Fibroblast of pulmonary artery (primary cell): ENCODE measurements at places on chromosomes 4 and X.
A peak's percentile ranks its signal among the peaks of the same experiment; 100 is the strongest.

DNA sequence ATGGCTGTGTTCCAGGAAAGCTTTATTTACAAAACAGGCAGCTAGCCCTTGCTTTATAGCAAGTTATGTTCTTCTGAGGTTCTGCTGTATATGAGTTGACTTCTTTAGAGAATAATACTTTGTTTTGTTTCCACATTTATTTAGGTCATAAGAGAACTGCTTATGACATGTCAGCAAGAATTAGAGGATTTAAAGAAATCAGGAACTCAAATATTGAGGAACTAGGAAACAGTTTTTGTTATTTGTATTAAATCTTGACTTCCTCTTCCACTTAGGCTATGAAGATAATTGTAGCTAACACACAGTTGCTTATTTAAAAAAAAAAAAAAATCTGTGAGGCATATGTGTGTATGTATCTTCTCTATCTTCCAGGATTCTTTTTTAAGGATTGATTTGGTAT lies 14.3 kb downstream of the ZRSR2 start:
- no peak for DNase-seq

DNA sequence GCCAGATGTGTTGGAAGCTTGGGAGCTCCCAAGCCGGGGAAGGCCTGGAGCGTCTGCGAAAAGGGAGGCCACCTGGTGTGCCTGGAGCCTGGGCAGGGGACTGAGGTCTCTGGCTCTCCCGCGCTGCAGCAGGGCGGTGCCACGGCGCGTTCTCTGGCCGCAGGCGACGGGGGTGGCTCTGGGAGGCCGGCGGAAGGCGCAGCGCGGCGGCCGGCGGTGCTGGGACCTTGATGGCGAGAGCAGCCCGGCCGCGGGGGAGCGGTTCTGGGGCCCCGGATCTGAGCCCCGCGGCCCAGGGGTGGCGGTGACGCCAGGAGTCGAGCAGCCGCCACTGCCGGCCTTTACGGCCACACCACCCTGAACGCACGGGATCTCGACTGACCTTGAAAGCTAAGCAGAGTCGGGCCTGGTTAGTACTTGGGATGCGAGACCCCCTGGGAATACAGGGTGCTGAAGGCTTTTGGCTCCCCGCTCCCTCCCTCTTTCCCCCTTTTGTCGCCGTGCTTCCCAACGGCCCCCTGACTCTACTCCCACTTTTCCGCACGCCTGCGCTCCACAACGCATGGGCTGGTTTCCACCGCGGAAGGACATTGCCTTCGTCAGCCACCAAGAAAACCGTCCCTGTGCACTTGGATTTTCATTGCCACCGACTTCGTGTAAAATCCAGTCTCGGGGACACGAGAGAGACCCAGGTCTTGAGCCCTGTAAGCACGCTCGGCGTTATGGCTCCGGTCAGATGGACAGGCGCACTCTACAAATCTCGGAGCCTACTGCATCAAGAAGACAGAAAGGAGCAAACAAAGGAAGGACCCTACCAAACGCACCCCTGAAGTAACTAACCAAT lies 9.5 kb downstream of the FRG2 start:
- DNase-seq = no peak

- no peak for DNase-seq
Measured at GRCh38 chrX:68676335-68676734, 28.9 kb downstream of the STARD8 start.

DNA sequence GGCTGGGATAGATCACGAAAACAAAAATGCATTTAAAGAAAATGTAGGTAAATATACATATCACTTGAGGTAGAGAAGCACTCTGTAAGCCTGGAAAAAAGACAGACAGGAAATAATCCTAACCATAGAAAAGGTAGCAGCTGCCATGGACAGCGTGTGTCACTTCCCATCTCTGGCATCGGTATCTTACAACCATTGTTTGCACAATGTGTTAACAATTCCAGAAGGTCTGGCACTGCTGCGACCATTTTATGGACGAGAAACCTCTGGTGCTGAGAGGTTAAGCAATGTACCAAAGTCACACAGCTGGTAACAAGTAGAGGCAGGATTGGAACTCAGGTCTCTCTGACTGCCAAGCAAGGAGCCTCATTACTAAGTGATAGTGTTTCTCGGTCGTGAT lies 1.7 kb upstream of the MTNR1A start:
- DNase-seq = peak; percentile 18

- DNase-seq = no peak
Measured at GRCh38 chr4:179663641-179664429, 2221.6 kb upstream of the AGA start.

- DNase-seq = peak; percentile 50
Measured at GRCh38 chr4:103498161-103499070, 221.4 kb downstream of the TACR3 start.

DNA sequence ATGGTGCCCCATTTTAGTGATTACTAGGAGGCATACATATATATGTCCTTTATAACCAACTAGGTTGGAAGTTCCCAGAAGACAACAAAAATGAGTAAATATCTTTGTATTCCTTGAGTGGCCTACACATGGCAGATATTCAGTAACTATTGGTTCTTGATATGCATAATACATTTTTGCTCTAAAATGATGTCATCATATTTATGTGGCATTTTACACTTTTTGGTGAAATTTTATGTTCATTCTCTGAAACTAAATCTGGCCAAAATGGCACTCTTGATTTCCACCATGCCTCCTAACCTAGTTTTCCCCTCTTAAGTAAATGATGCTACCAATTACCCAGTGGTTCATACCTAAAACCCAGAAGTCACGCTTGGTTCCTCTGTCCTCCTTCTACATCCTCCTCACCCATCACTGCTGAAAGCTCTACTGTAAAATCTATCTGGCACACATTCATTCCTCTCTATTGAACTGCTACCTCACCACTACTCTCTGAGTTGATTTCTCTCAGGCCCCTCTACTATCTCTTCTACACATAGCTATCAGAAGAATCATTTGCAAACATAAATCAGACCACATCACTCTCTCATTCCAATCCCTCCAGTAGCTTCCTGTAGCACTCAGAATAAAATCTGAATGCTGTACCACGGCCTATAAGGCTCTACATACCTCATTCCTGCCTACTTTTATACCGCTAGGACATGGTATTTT lies 13.4 kb downstream of the SLC10A7 start:
- no peak for DNase-seq

DNA sequence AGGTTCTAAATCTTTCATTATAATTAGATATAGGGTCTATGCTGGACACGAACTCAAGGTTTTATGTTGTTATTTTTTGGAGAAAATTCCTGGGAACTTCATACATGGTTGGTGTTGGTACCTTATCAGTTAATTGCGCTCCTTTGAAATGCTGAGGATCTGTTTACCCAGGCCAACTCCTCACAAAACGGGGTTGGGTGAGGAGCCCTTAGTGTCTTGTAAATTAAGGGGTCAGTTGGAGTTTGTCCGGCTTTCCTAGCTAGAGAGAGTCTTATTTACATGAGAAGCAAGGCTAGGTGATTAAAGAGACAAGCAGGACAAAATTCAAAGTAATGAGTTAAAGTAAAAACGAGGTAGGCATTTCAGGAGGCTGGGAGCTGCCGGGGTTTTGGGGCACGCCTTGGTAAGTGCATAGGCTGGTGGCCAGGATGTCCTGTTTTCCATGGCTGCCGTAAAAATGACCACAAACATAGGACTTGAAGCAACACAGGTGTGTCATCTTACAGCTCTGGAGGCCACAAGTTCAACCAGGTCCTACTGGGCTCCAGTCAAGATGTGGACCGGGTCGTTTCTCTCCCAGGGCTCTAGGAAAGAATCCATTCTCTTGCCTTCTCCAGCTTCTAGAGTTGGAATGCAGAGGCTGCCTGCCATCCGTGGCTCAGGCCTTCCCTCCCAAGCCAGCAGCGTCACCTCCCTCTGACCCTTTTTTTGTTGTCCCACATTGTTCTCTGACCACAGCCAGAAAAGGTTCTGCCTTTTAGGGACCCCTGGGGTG lies 19.8 kb downstream of the PSAPL1 start:
- no peak for DNase-seq

DNA sequence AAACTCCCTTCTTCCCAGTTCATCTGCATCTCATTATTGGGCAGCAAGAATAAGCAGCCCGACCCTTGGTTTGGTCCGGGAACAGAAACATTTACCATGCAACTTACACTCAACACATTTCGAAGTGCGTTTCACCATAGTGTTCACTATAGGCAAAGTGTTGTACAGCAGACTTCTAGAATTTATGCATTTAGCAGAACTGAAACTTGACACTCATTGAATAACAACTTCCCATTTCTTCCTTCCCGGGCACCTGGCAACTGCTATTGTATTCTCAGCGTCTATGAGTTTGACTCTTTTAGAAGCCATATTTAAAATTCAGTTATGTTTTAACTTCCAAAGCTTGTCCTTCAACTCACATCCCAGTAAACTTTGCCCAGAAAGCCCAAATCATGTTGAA lies 840.6 kb downstream of the NLGN4X start:
- no peak for DNase-seq

DNA sequence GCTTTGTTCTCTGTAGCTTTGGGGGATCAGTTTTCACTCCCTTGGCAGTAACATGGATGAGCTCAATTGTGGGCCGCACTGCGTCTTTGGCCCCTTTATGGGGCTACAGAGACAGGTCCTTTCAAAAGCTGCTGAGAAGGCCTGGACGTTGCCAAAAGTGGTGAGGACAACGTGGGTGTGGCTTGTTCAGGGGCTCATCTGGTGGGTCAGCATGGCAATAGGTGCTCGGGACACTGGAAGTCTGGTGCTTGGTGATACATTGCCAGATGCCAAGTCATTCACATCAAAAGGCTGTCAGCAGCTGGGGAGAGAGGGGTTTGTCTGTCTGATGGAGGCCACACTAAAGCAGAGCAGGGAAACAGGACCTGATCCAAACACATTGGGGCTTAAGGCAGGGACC lies 149.8 kb upstream of the EOLA2 start:
- DNase-seq = no peak

GRCh38 chrX:150581093-150581775 lies 12.8 kb downstream of the MTM1 start:
- peak; percentile 65 for DNase-seq

GRCh38 chr4:88705805-88706492 lies 8.3 kb upstream of the NAP1L5 start:
- peak; percentile 44 for DNase-seq

- DNase-seq = no peak
Measured at GRCh38 chrX:43525901-43526610, 130.0 kb upstream of the MAOA start.
